ENCODE measurements at places on chromosomes 5 and 9. TPM values are rescaled to one million over a fixed set of nuclear protein-coding genes. Genes with fewer than 3 reads are reported as not detected.

GRCh38 chr5:172156541-172156994, 31.5 kb downstream of the STK10 start:
- peaks cover 85% of the 10 kb centered on the region for H3K4me1 ChIP-seq
- no peaks in the 10 kb centered on the region for H3K27me3 ChIP-seq
- peak overlapping the region; percentile 13 for H3K27ac ChIP-seq

DNA sequence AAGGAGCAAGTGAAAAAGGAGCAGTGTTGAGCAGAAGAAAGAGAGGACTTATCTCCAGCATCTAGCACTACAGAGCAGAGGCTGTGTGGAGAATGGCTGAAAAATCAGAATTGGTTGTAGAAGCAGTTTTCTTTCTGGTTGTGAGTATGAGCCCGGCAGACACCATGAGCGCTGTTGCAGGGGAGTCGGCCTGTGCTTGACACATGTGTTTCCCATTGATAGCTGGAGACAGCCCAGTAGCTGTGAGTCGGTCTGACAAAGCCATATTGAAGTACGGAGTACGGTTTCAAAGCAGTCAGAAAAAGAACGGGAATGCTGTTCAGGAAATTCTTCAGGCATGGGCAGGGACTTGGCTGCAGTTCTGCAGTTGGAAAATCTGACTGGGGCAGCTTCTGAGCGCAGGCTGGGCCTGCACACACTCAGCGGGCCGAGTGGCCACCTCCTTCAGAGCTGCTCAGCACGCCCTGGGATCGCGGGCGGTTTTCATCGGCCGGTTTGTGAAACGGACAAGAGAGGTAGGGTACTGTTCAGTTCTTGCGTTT, at the start of gene SGCD:
SGCD (plus strand) TSS at position 447 of the 542 bp plus-strand sequence.
- H3K27me3 ChIP-seq: no peaks in the 10 kb centered on the region
- no peak within 1 kb of the TSS for H3K27ac ChIP-seq
- DNase-seq: no peak

- H3K36me3 ChIP-seq: peaks cover 29% of the 10 kb centered on the region
- no peak for DNase-seq
- H3K27me3 ChIP-seq: no peaks in the 10 kb centered on the region
- H3K4me3 ChIP-seq: no peak overlapping the region
- H3K4me1 ChIP-seq: no peaks in the 10 kb centered on the region
Observed at GRCh38 chr9:96461336-96461735, 11.4 kb downstream of the HABP4 start.

- peaks cover 41% of the 10 kb centered on the region for H3K27me3 ChIP-seq
- peaks cover 4% of the 10 kb centered on the region for H3K4me1 ChIP-seq
- no peak for DNase-seq
- H3K27ac ChIP-seq: no peak overlapping the region
- no peak overlapping the region for H3K4me3 ChIP-seq
Observed at GRCh38 chr9:2853517-2853916, 9.6 kb upstream of the PUM3 start.

- H3K36me3 ChIP-seq: peaks cover 6% of the 10 kb centered on the region
- H3K27ac ChIP-seq: no peak overlapping the region
- DNase-seq: no peak
- H3K27me3 ChIP-seq: no peaks in the 10 kb centered on the region
- peaks cover 13% of the 10 kb centered on the region for H3K4me1 ChIP-seq
Observed at GRCh38 chr9:137394866-137395665, 27.9 kb downstream of the EXD3 start.

DNA sequence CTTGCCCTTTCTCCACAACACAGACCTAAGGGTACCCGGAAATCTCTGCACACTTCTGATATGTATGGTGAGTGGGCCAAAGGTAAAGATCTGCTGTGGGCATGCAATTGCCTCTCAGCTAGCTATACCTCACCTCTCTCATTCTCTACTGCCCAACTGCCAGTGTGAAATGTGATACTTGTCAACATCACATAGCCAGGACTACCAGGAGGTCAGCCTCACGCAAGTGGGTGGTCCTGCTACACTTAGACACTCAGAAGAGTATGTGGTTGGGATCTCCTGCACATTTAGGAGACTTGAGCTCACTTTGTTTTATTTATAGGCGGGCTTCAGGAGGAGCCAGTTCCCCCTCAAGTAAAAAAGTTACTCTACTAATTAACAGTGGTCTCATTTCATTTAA, 88.0 kb upstream of the MAN2A1 start:
- no peak overlapping the region for H3K4me3 ChIP-seq
- H3K27me3 ChIP-seq: peaks cover 14% of the 10 kb centered on the region
- no peak overlapping the region for H3K27ac ChIP-seq
- no peaks in the 10 kb centered on the region for H3K4me1 ChIP-seq

GRCh38 chr5:107486489-107486888, 184.2 kb downstream of the EFNA5 start:
- no peak for DNase-seq
- no peaks in the 10 kb centered on the region for H3K36me3 ChIP-seq
- H3K4me3 ChIP-seq: no peak overlapping the region
- no peak overlapping the region for H3K27ac ChIP-seq

DNA sequence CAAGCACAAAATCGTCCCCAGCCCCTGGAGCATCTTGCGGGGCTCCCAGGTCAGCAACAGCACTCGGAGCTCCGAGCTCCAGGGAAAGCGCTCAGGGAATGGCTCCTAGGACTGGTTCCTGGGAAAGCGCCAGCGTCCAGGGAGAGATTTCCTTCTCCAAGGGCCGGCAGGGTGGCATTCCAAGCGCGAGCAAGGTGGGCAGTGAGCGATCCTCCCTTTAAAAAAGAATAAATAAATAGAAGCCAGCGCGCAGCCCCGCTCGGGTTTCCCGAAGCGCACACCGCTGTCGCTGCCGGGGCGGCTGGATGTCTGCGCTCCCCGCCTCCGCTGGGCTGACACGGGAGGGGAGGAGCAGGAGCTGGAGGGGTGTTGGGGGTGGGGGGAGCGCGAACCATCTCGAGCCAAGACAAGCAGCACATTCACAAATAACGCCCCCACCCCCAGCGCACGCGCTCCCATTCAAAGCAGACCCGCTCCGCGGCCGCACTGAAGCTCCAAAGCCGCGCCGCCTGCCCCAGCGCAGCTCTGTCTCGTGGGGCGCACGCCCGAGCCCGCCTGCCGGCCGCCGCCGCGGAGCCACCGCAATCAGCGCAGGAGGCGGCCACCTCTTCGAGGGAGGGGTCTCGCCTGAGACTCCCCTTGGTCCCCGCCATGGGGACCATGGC, 327.4 kb downstream of the SH3GL2 start:
- H3K27me3 ChIP-seq: peaks cover 19% of the 10 kb centered on the region
- no peak overlapping the region for H3K27ac ChIP-seq
- H3K36me3 ChIP-seq: no peaks in the 10 kb centered on the region
- no peak overlapping the region for H3K4me3 ChIP-seq
- DNase-seq: no peak

GRCh38 chr5:135393691-135394090, 5.3 kb downstream of the MACROH2A1 start:
- H3K27ac ChIP-seq: no peak overlapping the region
- H3K27me3 ChIP-seq: no peaks in the 10 kb centered on the region
- no peak for DNase-seq
- H3K36me3 ChIP-seq: peaks cover 30% of the 10 kb centered on the region

DNA sequence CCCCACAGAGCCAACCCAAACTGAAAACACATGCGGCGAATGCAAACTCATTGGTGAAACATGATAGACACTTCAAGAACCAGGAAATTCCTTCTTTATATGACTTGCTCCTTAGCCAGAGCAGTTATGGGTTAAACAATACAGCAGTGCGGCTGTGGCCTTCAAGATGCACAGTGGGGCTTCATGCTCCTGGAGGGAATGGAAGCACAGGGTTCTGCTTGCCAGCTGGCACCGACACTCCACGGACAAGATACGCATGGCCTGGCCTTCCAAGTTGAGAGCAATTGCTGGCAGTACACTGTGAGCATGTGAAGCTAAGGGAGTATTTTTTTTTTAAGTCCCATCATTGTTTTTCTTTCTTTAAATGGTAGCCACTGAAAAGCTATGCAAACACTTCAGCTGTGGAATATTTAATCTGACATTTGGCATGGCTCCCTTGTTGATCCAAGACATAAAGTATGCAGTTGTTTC, 451.6 kb upstream of the CD180 start:
- H3K4me1 ChIP-seq: no peaks in the 10 kb centered on the region
- DNase-seq: no peak
- H3K4me3 ChIP-seq: no peak overlapping the region
- no peaks in the 10 kb centered on the region for H3K36me3 ChIP-seq
- H3K27ac ChIP-seq: no peak overlapping the region

DNA sequence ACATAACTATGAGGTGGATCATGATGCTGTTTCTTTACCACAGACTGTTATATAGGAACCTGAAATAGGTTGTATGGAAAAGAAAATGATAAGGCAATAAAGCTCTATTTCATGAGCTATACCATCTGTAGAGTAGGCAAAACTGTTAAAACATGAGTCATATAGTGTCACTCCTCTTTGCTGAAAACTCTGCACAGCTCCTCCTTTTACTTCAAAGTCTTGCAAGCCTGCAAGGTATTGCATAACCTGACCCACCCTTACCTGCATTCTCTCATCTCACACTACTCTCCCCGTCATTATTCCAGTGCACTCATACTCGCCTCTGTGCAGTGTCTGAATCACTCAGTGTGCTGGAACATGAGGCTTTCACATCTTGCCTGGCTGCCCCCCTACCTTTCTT, 790.1 kb downstream of the EFNA5 start:
- no peaks in the 10 kb centered on the region for H3K4me1 ChIP-seq
- H3K27ac ChIP-seq: no peak overlapping the region
- H3K27me3 ChIP-seq: no peaks in the 10 kb centered on the region
- H3K4me3 ChIP-seq: no peak overlapping the region
- no peak for DNase-seq

DNA sequence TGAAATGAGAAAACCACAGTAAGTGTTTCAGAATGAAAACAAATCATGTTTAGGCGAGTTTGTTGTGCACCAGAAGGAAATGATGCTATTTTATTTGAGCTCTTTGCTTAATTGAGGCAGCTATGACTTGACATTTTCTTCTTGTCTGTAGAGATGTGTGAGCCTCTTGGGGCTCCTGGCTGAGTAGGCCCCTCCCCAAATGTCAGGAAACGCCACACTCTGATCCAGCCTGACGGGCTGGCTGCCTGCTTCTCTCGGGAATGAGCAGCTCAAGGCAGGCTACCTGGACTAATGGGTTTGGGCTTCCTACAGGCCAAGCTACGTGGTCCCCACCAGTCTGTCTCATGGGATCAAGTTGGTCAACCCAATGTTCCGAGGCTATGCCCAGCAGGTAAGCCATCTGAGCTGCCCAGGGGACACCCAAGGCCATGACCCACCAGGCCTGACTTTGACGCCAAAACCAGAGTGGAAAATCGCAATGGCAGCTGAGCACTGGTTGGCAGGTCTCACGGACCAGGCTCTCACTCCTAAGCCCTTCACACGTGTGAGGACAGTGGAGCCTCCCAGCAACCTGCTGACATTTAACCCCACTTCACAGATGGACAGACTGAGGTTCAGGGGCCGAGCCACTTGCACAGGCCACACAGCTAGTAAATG, 29.9 kb downstream of the USP20 start:
- H3K4me3 ChIP-seq: no peak overlapping the region
- peaks cover 49% of the 10 kb centered on the region for H3K36me3 ChIP-seq
- peak overlapping the region; percentile 41 for H3K27ac ChIP-seq
- peaks cover 22% of the 10 kb centered on the region for H3K4me1 ChIP-seq
- no peak for DNase-seq

The SEMA5A gene
- total RNA-seq: not detected

The RNF38 gene
- total RNA-seq: 43.8 TPM

The WDR38 gene
- not detected for total RNA-seq

The EQTN gene
- total RNA-seq: not detected

The CARD9 gene
- total RNA-seq: 0.89 TPM

The FOXD4L3 gene
- not detected for total RNA-seq

The CARTPT gene
- not detected for total RNA-seq

All from activated B cell treated with CpG ODN at 0.5 μM for 24 hours (primary cell).